ENCODE measurements at places on chromosomes 5 and 9.

DNA sequence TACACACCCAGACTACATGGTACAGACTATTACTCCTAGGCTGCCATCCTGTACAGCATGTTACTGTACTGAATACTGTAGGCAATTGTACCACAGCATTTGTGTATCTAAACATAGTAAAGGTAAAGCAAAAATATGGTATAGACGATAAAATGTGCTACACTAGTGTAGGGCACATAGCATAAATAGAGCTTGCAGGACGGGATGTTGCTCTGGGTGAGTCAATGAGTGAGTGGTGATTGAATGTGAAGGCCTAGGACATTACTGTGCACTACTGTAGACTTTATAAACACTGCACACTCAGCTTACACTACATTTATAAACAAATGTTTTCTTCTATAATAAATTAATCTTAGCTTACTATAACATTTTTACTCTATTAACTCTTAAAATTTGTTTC is 25.6 kb downstream of the ANKRD55 start:
- no peak for DNase-seq

- no peak for DNase-seq
Measured at GRCh38 chr9:77935974-77936373, 95.6 kb downstream of the GNAQ start.

DNA sequence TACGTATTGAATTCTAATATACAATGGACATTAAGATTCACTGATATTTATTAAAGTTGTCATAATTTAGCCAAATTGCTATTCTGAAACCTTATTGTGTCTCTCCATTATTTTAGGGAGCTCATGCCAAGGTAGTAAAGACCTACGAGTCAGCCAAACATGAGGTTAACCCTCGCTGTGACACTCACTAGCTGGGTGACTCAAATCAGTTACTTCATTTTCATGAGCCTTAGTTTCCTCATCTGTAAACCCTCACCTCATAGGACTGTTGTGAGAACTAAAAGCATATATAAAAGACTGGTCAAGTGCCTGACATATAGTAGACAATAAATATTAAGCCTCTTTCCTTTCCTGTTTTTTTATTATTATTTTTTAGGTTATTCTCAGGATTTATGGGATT is 44.0 kb upstream of the PCA3 start:
- no peak for DNase-seq

DNA sequence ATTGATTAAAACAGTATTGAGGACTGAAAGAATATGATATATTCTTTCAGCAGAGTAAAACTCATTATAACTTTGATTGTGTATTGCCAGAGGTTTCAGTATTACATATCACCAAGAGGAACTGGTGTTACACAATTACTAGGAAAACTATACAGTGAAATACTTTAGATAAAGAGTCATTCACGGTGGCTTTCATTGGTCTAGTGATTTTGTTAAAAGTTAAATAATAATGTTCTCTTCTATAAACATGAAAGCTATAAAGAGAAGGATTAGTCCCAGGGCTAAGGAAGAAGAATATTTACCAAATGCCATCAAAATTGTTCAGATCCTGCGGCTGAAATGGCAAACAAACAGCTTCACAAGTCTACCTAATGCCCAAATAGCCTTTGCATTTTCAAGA is 306.2 kb downstream of the SEMA5A start:
- DNase-seq: no peak

- no peak for DNase-seq
Measured at GRCh38 chr5:158876263-158876942, 223.3 kb downstream of the EBF1 start.

GRCh38 chr9:18665947-18666346 is 192.0 kb downstream of the ADAMTSL1 start:
- DNase-seq: no peak
